ENCODE measurements at places on chromosomes 12 and 14.

- DNase-seq: no peak
These were observed 2.9 kb upstream of the KLHL42 start for GRCh38 chr12:27777141-27777540.

- DNase-seq: no peak
These were observed 359.9 kb downstream of the RGS6 start for GRCh38 chr14:72291908-72292688.

DNA sequence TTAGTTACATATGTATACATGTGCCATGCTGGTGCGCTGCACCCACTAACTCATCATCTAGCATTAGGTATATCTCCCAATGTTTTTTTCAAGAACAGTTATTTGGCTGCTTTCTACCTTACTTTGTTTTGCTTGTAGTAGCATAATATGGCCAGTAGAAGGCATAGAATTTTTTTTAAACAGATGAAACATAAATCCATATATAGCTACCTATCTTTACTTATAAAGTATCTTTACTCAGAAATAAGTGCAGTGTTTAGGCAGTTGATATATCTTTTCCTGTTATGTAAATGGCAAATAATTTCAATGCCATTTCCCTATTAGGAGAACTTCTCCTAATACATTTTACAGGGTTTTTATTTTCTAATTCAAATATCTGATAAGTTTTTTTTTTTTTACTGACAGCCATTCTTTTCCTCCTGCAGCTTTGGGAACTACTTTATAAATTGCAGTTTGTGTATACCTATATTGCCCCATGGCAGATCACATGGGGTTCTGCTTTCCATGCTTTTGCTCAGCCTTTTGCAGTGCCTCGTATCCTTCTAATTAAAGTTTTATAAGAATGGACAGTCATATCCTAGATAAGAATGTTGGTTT, 143.1 kb downstream of the PCNX1 start:
- DNase-seq: no peak

GRCh38 chr12:116542345-116542956, 16.7 kb upstream of the MAP1LC3B2 start:
- DNase-seq: no peak

DNA sequence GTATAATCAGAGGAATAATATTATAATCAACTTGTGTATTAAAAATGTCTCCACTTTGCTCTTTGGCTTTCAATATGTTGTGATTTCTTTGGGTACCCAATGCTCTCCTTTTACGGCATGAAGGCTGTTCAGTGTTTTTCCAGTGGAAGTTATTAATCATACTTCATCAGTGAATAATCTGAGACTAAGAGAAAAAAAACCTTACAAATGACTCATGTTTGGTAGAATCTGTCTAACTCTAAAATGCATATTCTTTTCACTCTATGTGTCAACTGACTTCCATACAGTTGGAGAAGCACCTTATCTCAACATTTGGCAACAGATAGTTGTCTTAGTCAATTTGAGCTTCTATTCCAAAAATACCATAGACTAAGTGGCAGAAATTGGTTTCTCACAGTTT, 82.2 kb downstream of the PTPRO start:
- DNase-seq: no peak

DNA sequence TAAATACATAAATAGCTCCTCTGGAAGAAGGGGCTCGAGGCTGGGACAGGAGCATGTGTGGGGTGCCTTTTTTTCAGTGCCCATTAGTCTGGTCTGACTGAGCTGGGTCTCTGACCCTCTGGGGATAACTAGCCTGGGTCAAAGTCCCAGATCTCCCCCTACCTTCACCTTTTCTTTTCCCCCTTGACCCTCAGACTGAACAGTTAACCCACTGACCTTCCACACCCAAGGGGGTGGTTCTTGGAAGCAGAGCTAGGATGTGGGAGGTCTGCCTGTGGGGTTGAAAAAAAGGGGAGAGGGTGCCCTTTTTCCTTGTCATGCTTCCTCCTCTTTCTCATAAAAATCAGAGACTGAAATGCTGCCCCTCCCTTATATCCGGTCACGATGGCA, 925 bp upstream of the GLI1 start:
- DNase-seq: no peak

GRCh38 chr14:74826574-74826973, 49.4 kb downstream of the PROX2 start:
- DNase-seq: no peak

- no peak for DNase-seq
These were observed 323.4 kb downstream of the VRK1 start for GRCh38 chr14:97120611-97121031.

DNA sequence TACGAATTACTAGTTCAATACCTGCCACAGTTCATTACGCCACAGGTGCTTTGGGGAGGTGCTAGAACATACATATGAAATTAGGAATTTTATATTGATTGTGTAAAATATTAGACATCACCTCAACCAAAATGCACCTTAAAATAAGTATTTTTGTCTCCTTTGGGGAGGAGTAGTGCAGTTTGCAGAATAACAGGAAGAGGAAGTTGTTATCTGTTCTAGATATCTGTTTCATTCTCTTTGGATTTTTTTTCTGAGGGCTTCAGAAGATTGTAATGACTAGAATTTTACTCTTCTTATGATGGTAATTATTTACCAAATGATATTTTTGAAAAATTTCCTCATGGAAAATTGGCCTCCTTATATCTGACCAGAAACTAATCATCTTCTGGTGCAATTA, 9.9 kb upstream of the GYS2 start:
- DNase-seq: no peak

DNA sequence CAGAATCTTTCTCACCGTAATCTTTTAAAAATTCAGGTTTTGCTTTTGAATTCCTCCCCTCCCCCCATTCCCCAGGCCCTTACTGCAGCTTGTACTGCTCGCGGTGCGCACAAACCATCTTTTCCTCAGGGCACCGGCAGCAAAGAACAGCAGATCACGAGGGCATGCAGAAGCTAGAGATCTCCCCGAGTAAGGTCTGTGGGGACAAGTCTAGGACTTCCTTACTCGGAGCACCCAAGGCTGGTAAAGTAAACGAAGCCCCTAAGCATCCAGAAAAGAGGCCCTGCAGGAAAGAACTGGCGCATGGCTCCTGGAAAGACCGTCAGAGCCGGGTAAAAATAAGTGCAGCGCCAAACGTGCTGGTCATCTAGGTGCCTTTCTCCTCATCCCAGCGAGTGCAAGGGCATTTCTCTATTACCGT, 727 bp downstream of the LDHB start:
- no peak for DNase-seq

- no peak for DNase-seq
These were observed 6.5 kb downstream of the IAPP start for GRCh38 chr12:21379218-21379617.

DNA sequence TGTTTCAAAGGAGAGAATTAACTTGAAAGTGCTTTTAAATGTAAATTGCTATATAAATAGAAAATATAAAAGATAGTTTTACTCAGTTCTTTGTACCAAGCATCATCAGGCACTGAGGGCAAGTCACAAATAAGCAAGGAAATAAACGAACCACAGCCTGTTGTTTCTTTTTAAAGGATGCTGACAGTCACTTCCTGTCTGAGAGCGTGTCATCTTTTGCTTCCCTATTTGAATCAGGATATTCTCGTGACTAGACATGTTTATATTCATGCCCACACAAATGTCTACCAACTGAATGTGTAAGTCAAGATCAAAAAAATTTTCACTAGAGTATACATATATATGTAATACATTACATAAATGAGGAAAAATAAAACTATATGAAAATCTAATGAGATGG, 31.4 kb upstream of the SLC2A13 start:
- no peak for DNase-seq

GRCh38 chr12:79085106-79085682, 220.6 kb downstream of the SYT1 start:
- no peak for DNase-seq

DNA sequence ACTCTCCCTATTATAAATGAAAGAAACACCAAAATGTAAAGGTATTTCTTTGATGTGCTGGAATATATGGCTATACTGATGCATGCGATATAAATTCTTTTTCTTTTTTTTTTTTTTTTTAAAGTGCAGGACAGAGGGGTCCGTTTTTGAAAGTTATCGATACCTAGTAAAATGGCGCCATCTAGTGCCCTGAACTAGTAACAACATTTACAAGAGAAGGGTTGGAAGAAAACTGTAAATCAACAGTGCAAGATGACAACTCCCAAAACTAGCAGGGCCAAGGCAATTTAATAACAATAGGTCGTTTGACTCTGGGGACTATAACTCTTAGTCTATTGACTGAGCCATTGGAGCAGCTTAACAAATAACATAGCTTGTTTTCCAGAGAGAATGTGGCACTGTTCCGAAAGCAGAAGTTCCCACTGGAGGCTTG, 137.7 kb downstream of the SPTSSA start:
- peak; percentile 7 for DNase-seq

- no peak for DNase-seq
These were observed 74.8 kb downstream of the IFNG-AS1 start for GRCh38 chr12:68063900-68064590.

GRCh38 chr12:121996050-121996944, 25.4 kb upstream of the BCL7A start:
- no peak for DNase-seq

DNA sequence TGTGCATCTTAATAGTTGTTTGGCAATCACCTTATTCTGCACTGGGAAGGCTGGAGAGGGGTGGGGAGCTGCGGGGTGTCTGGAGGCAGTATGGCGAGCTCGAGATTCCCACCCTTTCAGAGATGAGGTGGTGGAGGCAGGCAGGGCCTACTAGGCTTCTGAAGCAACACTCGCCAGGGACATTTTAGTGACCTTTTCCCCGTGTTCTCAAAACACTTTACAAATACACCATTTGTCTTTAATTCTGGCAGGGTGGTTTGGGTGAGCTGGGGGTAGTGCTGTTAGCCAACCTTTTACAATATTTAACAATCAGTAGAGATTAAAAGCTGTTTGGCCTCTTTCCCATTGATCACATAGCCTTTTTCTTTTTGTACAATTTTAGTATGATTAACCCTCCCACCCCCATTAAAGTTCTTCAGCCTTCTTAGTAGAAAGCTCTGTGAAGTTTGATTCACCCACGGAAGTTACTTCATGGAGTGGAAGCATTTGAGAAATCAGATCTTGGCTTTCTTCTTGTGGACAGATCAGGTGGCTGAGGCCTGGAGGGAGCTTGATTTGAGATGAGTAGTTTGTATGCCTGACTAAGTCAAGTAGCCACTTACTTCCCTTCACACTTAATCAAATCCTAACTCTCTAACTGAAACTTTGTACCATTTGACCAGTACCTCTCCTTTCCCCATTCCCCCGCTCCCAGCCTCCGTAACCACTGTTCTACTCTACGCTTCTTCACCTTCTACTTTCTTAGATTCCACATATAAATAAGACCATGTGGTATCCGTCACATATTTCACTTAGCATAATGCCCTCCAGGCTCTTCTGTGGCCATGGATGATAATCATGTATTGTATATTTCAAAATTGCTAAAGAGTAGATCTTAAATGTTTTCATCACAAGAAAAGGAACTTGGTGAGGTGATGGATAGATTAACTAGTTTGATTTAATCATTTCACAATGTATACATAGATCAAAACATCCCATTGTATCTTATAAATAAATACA, 41.0 kb downstream of the TRAF3 start:
- DNase-seq: no peak

GRCh38 chr12:27261866-27262265, 17.8 kb downstream of the STK38L start:
- DNase-seq: no peak

DNA sequence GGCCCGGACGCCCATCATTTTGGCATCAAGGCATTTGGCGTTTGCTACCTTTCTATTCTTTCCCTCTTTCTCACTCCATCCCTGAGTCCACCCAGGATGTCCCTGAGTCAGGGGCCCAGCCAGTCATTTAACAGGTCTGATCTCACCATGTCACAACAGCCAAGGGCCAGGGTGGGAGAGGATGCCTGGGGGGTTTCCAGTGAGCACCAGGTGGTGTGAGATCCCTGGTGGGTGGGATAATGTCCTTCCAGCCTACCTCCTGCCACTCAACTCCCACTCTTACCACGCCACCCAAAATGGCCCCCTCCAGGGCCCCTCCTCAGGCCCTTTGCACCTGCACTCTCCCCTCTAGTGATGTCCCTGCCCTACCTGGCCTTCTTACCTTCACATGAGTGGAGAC, 310.8 kb downstream of the BCL11B start:
- DNase-seq: no peak

DNA sequence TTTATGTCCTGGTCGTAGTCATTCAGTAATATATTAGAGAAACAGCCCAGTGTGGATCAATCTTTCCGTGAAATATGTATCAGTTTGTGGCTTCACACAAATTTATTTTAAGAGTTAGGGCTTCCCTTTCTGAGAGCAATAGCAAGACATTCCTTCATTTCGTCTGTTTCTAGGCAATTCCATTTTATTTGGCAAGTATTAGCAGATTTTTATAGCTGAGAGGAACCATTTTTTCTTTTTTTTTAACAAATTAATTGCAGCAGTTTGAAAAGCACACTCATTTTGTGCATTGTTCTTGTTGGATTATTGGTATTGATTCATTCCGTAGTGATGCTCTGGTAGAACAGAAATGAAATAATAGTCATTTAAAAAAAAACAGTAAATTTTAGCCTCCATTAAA, 132.9 kb downstream of the SRGAP1 start:
- no peak for DNase-seq

- no peak for DNase-seq
These were observed 37.7 kb upstream of the FOXJ2 start for GRCh38 chr12:7994731-7995205.

DNA sequence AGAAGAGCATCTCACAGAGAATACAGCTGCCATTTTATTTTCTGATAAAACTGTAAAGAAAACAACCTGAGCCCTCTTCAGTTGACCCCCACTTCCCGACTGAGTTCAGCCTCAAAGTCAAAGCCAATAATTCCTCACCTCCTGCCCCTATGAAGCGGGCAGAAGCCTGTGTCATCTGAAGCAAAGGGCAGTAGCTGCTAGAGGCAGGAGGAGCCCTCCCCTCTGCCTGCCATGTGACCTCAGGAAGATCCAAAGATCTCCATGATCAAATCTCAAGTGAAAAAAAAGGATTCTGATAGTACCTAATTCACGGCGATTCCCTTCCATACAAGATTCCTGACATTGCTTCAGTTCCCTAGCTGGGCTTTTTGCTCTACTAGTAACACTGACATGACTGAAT, 223.1 kb upstream of the CAND1 start:
- no peak for DNase-seq

GRCh38 chr12:57889500-57889989, 43.0 kb upstream of the CTDSP2 start:
- no peak for DNase-seq

DNA sequence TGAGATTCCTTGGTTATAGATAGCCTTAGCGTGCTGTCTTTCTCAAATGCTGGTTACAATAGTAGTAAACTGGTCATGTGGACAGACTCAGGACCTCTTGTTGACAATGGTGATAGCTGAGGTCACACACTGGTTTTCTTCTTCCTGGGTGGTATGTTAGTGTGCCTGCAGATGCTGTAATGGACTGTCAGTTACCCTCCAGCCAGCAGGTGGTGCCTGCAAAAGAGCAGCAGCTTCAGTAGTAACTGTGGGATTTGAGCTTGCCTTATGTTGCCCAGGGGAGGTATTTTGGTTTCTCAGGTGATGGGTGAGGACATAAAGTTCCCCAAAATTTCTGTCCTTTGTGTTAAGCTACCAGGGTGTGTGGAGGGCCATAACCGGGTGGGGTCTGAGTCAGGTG, 33.7 kb upstream of the SCAF11 start:
- DNase-seq: no peak

- no peak for DNase-seq
These were observed 63.9 kb downstream of the ITPK1 start for GRCh38 chr14:93051600-93052546.
